ENCODE measurements at places on chromosomes 7 and 10. TPM values are rescaled to one million over a fixed set of nuclear protein-coding genes. Genes with fewer than 3 reads are reported as not detected.

NFE2L3 gene
- total RNA-seq, result 1.9 TPM

OR2A7 gene
- 1.4 TPM for total RNA-seq

BTBD16 gene
- total RNA-seq, result 0.54 TPM

PDE6C gene
- not detected for total RNA-seq

MCM10 gene
- total RNA-seq, result 0.36 TPM

FAM25C gene
- not detected for total RNA-seq

TWIST1 gene
- 1.8 TPM for total RNA-seq

GNAT3 gene
- total RNA-seq, result not detected

AGR2 gene
- not detected for total RNA-seq

STK32C gene
- total RNA-seq, result 6.9 TPM

SFTPD gene
- 1.1 TPM for total RNA-seq

CFAP69 gene
- 4.9 TPM for total RNA-seq

PON1 gene
- 0.16 TPM for total RNA-seq

SYT15 gene
- 0.81 TPM for total RNA-seq

CDH23 gene
- 3.4 TPM for total RNA-seq

STEAP4 gene
- total RNA-seq, result 12.7 TPM

SEMA4G gene
- total RNA-seq, result 0.49 TPM

AKR1C2 gene
- total RNA-seq, result 13.0 TPM

NPY4R2 gene
- total RNA-seq, result 1.6 TPM

URGCP gene
- 32.7 TPM for total RNA-seq

UMAD1 gene
- total RNA-seq, result 11.1 TPM

CALHM1 gene
- not detected for total RNA-seq

CTNNA3 gene
- 4.4 TPM for total RNA-seq

SAP25 gene
- total RNA-seq, result 0.71 TPM

TMEM225B gene
- not detected for total RNA-seq

NPSR1 gene
- not detected for total RNA-seq
